Stimulated activated CD4-positive, alpha-beta T cell treated with anti-CD3 and anti-CD28 coated beads, Interleukin-12 subunit alpha, Interleukin-12 subunit beta, amount 100 ng/mL, for 24 hours (primary cell): ENCODE measurements at places on chromosomes 7 and 10.

- no peak for DNase-seq
These were observed 280.9 kb downstream of the GRID1 start for GRCh38 chr10:86085686-86086085.

- DNase-seq = no peak
These were observed 40.6 kb downstream of the MPLKIP start for GRCh38 chr7:40093631-40094350.

- no peak for DNase-seq
These were observed 62.2 kb upstream of the TARP start for GRCh38 chr7:38335492-38336147.

DNA sequence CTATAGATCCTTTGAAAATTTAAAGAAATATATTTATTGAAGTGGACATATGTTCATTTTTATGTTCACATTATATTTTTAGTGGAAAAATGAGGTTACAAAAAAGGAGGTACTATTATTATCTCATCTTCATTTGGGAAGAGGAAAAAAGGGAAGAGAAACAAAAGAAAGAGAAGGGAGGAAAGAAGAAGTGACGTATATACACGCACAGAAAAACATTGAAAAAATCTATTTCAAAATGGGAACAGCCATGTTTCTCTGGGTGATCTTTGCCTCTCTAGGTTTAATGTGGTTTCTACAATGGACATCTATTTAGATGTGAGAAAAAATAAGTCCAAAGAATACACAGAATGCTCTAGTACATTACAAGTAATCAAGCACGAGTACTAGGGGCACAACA lies 14.8 kb downstream of the ANK3 start:
- no peak for DNase-seq

- no peak for DNase-seq
These were observed 143.5 kb upstream of the ASAH2 start for GRCh38 chr10:50394832-50395231.

GRCh38 chr10:350981-351501 lies 215.8 kb downstream of the ZMYND11 start:
- DNase-seq = no peak

DNA sequence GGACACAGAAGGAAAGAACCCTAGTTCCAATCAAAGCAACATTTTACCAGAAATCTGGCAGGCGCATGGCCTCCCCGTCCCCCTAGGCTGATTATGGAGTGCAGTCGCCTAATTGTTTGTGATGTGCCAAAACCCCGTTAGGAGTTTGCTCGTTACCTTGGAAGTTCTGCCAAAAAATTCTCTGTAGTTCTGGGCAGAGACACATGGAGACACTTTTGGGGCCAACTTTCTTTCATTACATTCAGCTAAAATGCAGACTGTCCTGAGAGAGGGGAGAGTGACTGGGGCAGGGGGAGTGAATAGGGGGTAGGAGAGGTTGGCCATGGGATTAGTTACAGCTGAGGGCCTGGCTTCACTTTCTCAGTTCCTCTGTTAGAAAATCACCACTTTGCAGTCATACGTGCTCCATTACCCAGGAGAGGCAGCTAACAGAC lies 158.0 kb upstream of the NPVF start:
- DNase-seq = no peak

DNA sequence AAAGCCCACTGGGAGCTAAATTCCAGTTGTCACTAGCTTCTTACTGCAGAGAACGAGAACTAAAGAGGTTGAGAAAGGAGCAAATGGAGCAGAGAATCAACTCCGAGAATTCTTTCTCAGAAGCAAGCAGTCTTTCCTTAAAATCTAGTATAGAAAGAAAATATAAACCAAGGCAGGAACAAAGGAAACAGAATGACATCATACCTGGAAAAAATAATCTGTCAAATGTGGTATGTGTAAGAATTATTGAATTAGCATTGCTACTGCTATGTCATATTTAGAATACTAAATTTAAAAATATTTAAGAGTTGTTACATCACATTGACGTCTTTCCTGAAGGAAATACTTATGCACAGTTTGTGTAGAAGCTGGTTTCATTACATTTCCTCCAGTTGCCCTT lies 4.3 kb downstream of the SLF2 start:
- DNase-seq = no peak

DNA sequence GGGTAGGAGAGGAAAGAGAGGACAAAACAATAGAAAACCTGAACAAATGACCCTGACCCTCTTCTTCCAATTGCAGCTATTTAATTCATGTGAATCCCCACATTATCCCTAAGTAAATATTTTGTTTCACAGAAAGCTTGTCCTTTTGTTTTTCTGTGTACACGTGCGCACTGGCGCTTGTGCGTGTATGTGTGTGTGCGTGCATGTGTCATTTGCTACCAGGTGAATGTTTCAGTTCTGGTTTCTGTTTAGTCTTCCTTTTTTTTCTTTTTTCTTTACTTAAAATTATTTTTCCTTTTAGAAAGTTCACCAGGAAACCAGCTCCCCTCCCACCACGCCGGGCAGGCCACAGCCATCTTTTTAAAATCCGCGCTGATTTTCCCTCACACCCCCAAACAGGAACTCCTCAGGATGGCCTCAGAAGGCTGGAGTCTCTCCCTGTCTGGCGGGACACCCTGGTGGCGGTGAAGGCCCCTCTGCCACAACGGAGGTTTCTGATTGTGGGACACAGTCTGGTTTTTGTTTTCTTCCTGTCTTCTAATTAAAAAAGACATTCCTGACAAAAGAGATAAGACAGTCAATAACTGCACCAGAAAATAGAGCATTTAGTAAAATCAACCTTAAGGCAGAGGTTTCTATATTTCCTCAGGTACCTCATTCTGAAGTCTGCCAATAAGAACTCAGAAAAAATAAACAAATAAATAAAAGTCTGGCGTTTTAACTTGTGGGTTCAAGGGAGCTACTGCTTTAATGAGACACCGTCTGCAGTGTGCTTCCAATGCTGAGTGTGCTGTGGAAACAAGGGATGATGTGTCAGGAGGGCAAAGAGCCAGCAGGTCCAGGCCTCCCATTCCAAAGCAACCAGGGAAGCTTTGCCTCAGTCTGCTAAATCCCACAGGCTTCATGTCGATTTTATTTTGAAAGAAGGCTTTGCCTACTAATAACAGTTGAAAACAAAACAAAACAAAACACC lies 17.4 kb downstream of the IRF5 start:
- no peak for DNase-seq

GRCh38 chr10:133199992-133200611 lies 29.9 kb upstream of the UTF1 start:
- no peak for DNase-seq

DNA sequence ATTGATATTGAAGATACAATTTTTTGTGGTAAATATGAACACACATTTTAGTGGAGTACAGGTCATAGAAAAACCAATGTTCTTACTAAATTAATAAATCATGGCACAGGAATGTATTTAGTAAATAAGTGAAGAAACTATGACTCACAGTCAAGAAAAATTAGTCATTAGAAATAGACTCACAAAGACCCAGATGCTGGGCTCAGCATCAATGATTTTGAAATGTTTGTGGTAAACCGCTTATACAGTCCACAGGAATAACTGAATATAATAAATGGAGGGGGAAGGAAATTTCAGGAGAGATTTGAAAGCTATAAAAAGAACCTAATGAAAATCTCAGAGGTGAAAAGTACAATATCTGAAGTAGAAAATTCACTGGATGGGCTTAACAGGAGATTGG lies 138.3 kb upstream of the ADCY1 start:
- DNase-seq = no peak

DNA sequence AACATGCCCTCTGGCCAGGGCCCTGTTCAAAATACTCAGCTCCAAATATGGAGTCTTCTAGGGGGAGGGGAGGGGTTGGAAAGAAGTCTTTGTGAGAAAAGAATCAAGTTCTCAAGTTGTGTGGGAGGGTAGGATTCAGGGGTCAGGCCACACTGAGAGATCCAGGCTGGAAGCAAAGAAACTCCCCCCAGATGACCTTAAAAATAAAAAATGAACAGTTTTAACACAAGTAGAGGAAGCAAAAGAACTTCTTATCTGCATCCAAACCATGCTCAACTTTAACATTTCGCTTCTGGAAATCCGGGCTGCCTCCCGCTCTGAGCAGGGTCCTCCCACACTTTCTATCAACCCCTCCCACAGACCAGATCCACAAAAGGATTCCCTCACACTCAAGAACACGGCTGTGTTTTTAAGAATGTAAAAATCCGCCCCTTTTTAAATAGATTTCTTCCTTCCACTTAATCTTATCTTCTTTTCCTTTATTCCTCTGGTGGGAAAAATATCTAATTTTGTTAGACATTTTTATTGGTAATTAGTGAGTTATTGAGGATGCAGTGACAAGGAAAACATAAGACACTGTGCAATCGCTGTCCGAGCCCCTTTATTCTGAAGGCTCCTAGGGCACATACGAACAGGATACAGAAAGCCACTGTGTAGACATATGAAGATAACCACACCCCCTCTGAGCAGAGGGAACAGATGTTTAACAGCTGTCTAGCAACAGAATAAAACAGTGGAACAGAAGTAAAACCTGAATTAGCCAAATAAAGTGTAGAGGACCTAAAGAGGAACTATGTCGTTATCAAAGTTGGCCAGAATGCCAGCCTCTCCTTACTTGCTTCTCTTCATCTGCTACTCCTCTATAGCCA lies 43.8 kb downstream of the CYTH3 start:
- DNase-seq = no peak

DNA sequence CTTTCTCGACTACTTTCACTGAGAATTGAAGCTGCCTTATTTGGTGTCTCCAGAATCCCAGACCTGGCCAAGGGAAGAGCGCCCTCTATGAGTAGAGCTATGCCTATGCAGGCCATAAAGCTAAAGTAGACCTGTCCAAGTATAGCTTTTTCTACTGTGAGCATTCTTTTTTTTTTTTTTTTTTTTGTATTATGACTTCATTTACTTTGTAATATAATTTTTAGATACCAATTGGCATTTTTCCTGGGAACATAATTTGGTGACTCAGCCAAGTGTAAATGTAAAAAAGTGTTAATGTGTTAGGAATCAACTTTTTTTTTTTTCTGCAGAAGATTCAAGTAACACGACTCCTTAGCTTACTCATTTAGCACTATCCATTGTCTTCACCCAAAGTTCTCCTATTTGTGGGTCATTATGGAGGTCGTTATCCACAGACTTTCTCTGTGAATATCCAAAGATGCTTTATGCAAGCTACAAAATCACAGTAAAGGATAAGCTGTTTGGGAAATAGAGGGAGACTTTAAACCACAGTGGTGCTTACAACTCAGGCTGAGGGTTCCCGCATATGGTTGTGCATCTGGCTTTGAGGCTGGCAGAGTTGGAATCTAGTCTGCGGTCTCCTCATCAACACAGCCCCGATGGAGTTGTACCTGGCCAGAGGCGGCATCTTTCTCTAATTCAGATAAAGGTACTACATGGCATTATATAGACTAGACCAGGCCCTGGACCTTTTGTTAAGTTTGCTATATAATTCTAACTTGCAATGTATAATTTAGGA lies 1040.2 kb upstream of the SORCS1 start:
- no peak for DNase-seq

DNA sequence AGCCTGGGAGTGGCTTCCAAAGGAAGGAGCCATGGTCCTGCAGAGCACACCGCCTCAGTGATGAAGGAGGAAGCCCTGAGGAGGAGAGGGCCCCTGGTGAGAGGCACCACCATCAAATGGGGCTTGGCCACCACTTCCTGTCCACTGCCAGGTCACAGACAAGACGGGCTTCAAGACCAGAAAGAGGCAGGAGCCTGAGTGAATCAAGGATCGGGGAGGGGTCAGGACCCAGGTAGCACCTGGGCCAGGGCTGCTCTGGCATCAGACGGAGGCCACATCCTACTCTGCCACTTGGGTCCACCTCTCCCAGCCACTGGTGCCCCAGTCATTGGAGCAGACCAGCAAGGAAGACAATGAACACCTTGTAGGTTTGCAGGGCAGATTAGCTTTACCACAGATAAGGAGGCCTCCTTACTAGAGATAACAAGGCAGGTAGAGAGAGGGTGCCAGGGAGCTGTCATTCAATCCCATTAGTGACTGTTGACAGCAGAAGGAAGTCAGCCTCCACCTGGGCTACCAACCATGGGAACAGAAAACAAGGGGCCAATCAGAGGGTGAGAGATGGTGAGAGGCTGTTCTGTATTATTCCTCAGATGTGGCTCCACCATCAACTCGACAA lies 143.4 kb downstream of the TNS3 start:
- no peak for DNase-seq

DNA sequence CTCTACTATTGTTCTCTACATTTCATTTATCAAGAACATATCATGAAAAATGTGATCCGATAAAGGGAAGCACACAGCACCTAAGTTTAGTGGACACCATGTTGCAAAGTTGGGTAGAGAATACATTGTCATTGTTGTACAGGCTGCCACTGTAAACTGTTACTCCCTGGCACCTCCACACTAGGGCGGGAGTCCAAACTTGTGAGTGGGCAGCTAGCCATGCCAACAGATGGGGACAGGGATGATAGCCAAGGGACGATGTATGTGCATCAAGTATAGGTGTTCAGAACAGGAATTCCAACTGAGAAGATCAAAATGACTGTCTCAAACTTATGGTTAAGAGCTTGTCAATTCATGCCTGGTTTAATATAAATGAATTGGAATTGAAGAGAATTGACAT lies 31.1 kb upstream of the COMMD3 start:
- DNase-seq = no peak
